NCI-H774 (cell line): ENCODE measurements at places on chromosomes 7 and 10.

- no peak for DNase-seq
Measured at GRCh38 chr7:25857376-25858067, 294.5 kb upstream of the NFE2L3 start.

DNA sequence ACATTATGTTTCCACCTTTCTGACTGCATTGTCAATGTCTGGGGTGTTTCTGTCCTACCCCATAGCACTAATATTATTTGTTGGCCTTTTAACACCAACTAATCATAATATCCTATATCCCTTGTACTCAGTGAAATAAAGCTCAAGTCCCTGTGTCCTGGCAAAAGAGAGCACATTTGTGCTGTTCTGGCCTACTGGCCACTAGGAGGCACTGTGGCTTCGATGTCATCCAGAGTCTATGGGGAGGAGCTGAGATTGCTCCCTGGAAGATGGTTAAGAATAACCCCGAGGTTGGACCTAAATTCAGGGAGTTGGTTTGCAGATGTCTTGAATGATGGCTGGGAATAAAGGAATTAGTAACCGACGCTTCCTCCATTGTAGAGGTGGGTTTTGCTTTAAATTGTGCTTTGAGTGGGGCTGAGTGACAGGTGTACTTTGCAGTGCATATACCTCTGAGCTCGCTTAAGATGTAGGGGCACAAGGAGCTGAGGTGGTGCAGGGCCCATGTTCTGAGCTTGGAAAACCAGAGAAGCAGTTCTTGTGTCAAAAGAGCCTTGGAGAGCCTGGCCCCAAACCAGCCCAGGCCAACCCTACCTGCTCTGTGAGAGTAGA, 191.2 kb upstream of the PRSS1 start:
- no peak for DNase-seq

- DNase-seq = no peak
Measured at GRCh38 chr10:50545846-50546245, 77.9 kb downstream of the SGMS1 start.

DNA sequence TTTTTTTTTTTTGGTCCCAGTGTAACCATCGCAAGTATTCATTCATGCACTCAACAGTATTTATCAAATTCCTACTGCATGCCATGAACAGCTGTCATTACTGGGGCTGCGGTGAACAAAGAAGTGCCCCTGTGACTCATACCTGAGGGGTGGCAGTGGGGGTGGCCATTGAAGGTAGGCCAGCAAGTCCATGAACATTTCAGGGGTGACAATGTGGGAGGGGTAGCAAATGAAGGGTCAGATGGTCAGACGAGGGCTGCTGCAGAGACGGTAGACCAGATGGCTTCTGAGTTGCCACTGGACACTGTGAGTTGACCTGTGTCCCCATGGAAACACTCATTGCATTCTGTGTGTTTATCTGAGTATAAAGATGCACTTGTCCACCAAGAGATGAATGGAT, 92.5 kb upstream of the PITRM1 start:
- no peak for DNase-seq

DNA sequence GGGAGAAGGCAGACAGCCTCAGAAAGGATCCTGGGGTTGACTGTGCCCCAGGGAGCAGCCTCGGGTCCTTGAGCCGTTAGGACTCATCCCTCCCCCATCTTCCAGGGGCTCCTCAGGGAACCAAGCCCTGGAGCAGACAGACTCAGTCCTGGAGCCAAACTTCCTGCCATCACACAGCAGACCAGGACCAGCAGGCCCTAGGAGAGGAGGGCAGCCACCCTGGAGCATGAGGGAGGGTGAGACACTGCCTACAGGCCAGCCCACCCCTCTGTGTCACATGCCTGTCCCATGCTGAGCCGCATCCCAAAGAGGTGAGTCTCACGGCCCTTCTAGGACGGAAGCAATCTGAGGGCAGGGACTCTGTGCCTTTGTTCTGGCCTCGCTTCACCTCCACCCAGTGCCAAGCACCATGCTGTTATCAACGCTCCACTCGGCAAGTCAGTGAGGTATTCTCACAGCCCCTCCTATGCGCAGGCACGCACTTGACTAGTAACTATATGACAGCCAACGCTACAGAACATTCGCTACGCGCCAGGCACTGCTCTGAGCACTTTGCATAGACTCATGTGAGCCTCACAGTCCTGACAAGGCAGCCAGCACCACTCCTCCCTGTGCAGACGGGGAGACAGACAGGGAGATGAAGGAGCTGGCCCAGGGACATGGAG, 19.1 kb downstream of the MAD1L1 start:
- no peak for DNase-seq

GRCh38 chr7:91082852-91083495, 181.3 kb upstream of the FZD1 start:
- DNase-seq = no peak
